ENCODE measurements at places on chromosomes 13 and 19.

DNA sequence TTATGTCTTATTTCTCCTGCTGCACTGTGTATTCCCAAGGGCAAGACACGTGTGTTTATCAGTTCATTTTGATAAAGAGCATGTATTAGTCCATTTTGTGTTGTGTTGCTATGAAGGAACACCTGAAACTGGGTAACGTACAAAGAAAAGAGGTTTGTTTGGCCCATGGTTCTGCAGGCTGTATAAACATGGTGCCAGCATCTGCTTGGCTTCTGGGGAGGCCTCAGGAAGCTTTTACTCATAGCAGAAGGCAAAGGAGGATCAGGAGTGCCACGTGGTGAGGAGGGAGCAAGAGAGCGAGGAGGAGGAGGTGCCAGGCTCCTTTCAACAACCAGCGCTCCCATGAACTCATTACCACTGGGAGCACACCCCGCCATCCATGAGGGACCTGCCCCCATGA lies 214.0 kb downstream of the UQCRFS1 start:
- DNase-seq, result no peak

GRCh38 chr13:33355201-33355895 lies 69.8 kb upstream of the STARD13 start:
- no peak for DNase-seq

DNA sequence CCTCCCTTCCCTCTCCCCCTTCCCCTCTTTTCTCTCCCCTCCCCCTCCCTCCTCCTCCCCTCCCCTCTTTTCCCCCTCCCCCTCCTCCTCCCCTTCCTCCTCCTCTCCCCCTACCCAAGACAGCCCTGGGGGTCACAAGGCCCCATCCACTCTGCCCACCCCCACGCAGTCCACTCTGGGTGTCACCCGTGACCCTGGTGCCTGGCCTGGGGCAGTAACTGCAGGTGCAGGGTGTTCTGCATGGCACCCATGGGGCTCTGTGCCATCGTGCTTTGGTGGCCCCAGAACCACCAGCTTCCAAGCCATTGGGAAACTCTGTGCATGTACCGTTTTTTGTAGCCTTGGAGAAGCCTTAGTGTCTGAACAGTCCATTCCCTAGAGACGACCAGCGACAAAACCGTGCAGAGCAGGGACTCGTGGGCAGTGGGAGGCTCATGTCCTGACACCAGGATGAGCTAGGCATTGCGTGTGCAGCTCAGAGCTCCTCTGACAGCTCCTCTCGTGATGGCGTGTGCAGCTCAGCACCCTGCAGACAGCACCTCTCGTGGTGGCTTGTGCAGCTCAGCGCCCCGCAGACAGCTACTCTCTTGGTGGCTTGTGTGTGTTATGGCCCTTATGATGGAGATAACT lies 43.7 kb upstream of the F7 start:
- DNase-seq, result no peak

DNA sequence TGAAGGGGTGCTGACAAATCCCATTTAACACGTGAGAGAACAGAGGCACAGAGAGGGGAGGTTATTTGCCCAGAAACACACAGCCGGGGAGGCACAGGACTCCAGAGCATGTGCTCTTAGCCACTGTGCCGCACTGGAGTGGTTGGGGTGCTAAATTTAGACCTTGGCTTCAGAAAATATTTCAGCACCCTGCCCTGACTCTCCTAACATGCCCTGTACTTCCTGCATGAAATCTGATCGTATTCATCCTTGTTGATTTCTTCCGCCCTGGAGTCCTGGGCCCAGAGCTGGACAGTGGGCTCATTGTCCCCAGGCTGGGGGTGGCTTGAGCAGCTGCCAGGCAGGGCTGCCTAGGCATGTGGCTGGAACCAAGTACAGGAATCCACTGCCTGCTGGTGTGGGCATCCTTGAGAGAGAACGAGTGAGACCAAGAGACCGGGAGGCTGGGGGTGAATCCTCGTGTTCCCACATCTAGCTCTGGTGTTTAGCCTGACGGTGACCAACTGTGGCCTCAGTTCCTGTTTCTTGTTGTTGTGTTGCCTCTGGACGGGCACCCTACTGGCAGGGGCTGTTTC lies 5.3 kb downstream of the SLC27A1 start:
- DNase-seq, result no peak

DNA sequence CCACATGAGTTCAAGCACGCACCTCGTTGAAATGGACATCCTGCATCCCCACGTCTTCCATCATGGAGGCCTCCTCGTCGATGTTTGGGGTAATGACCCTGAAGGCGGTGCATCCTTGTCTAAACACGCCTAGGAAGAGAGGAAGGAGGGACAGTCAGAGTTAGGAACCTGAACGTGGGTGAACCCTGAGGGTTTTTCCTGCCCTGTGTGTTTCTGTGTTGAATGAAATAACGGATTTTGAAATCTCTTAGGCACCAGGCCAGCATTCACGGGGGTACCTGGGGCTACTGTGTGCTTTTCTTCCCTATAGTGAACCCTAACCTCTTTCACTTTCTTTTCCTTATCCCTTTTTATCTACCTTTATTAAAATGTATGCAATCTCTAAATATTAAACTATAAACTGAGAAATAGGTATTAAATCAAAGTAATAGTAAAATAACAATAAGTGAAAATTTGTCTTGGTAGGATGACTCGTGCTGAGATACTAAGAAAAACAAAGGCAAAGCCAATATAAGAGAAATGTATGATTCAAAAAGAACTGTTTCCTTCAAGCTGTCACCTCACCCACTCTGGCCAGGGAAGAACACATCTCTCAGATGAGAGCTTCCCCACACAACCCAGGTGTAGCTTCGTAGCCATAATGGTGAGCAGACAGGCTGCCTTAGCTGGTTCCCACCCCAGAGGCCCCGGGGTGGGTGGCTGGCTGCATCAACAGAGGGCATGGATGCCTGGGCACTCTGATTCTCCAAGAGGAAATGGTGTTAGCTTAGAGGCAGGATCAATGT lies 72.1 kb upstream of the SLC15A1 start:
- DNase-seq, result no peak

DNA sequence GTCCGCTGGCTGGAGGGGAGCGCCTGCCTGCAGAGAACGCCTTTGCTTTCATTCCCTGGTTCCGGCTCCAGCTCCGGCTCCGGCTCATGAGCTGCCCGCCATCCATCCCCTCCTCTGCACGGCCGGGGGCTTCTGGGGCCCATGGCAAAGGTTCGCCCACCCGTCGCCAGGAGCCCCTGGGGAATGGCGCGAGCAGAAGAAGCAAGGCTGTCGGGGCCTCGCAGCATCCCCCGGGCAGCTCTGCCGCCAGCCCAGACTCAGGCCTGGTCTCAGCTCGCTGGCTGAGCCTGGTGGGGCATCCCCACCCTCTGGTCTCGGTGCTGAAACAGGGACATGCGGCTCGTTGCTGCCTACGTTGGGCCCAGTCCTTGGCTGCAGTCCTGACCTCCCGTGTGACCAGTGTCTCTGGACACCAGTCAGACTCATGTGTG lies 96.8 kb downstream of the KDM4B start:
- no peak for DNase-seq

GRCh38 chr19:28793391-28794168 lies 419.4 kb downstream of the UQCRFS1 start:
- DNase-seq, result no peak

- no peak for DNase-seq
Observed at GRCh38 chr13:74570834-74571233, 436.6 kb upstream of the KLF12 start.

- peak; percentile 62 for DNase-seq
Observed at GRCh38 chr13:51125495-51126226, 14.6 kb upstream of the C13orf42 start.

- no peak for DNase-seq
Observed at GRCh38 chr19:35318679-35319448, 10.1 kb upstream of the CD22 start.

DNA sequence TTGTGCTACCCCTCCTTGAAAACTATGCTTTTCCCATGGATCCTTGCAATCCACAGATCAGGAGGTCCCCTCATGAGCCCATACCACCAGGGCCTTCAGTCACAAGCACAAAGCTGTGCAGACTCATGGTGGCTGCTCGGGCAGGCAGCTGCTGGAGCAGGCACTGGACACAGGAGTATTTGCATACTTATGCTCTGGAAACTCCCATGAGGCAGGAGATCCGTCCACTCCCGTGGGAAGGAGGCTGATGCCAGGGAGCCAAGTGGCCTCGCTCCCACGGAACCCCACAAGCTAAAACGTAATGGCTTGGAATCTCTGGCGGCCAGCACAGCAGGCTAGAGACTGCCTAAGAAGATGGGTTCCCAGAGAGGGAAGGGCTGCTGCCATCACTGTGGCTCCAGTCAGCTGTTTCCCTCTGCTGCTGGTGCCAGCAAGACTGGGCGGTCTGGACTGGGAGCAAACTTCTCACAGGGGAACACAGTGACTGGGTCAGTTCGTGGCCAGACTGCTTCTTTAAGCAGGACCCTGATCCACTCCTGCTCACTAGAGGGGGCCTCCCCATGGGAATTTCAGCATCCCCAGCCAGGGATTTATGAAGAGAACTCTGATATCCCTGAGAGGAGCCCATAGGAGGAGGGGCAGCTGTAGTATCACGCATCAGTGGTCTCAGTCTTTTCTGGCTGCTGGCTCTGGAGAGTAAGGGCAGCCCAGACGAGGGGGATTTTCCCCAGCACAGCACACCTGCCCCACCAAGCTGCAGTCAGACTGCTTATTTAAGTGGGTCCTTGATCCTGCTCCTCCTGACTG lies 370.3 kb upstream of the ATXN8OS start:
- no peak for DNase-seq

DNA sequence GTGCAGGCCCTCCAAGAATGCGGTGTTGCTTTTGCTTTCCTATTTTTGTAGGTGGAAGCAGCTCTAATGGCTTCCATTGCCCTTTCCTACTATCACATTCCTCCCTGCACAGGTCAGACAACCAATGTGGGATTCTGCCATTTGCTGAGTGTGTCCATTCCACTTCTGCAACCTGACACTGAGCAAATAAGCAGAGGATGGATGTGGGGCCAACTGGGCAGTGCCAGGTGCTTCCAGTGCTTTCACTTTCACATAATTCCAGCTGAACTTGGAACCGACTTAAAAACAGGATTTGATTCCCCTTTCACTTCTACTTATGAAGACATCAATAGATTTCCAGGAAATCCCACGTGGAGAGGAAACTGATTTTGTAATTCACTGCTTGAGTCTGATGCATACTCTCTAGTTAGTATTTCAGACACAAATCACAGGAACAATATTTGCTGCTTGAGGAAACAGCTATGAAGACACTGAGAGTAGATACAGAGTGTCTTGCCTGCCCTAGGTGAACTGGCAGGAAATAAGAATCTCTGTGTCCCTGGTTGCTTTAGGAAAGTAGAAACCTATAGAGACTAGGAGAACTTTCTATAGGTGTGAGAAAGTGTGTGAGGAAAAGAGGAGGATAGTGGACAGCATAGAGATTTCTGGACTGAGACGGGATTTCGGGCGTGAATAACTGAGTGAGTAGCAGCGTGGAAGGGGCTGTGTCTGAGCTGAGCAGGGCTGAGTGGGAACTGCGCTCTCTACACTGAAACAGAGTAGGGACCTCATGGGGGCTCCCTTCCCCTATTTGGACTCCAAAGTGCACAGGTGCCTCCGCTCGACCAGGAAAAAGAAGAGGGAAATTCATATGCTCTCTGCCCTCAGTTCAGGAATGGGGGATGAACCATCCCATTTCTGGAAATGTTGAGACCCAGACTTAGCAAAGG lies 22.5 kb downstream of the LGALS16 start:
- no peak for DNase-seq

- no peak for DNase-seq
Observed at GRCh38 chr13:24459234-24459633, 53.3 kb downstream of the PARP4 start.

- DNase-seq, result peak; percentile 91
Observed at GRCh38 chr19:38057959-38058690, 151.1 kb downstream of the SIPA1L3 start.

DNA sequence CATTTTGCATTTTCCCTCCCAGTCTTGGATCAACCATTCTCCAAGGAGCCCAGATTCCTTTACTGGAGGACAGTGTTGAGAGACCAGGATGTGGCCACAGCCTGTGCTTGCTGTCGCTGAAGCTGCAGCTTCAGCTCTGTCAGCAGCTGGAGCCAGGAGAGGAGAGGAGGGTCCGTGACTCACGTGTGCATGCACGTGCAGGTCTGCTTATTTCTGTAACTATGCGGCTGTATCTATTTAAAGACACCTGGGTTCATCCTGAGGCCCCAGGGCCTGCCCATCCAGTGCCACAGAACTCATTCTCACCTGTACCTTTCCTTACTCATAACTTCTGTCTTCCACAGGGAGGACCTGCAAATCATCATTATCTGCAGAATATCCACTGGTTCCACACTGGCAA lies 8.2 kb upstream of the LAMP1 start:
- no peak for DNase-seq

DNA sequence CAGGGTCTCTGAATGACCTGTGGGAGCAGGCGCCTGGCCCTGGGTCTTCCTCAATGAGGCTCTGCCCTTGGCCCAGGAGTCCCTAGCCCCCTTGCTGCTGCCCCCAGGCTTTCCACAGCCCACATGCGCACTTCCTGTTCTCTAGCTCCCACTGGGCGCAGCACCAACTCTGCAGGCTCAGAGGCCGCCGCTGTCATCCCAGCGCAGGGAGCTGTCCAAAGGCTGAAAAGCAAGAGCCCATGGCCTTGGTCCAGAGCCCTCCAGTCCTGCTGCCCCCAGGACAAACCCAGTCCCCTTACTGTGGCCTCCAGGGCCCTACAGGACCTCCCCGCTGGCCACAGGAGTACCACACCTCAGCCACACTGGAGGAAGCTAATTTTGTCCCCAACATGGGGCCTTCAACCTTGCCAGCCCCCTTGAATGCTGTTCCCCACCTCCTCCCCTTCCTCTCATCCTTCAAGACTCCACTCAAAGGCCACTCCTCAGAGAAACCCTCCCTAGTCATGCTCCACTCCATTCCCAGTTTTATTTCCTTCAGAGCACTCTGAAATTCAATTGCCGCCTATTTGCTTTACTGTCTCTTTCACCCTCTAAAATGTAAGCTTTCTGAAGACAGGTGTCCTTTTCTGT lies 8.0 kb upstream of the POU2F2 start:
- DNase-seq, result no peak

DNA sequence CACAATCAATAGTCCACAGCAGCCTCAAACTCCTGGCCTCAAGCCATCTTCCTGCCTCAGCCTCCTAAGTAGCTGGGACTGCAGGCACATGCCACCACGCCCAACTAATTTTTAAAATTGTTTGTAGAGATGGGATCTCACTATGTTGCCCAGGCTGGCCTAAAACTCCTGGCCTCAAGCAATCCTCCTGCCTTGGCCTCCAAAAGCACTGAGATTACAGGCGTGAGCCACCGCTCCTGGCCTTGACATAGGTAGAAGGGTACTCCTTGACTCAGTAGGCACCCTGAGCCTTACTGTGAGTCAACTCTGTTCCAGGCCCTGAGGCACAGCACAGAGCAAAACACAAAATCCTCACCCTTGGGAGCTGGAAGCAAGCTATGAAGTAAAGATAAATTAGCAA lies 7.8 kb downstream of the TNPO2 start:
- no peak for DNase-seq

DNA sequence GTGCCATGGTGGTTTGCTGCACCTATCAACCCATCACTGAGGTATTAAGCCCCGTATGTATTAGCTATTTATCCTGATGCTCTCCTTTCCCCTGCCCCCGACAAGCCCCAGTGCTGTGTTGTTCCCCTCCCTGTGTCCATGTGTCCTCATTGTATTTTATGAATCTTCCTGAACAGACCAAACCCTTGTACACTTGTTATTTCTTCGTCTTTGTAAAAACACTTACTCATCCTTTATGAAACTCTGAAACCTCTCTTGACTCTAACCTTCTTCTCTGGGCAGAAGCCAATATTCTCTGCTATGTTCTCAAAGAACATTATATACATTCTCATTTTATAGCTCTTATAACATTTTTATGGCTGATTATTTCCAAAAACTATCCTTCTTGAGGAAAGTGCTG lies 746.9 kb downstream of the EFNB2 start:
- no peak for DNase-seq

Data from NCI-H2171 (cell line).